Bronchial smooth muscle cell (primary cell): ENCODE measurements at places on chromosomes 2 and 18. TPM values are rescaled to one million over a fixed set of nuclear protein-coding genes. Genes with fewer than 3 reads are reported as not detected.

PLA2R1 gene
- 13.6 and 18.1 TPM in 2 replicates for total RNA-seq

IL18R1 gene
- 1.0 and 1.3 TPM in 2 replicates for total RNA-seq

CYP27A1 gene
- total RNA-seq: 26.2 and 36.0 TPM in 2 replicates

ITPRIPL1 gene
- total RNA-seq: 2.7 and 3.7 TPM in 2 replicates

PJVK gene
- 3.3 and 3.4 TPM in 2 replicates for total RNA-seq

EVA1A gene
- 5.8 and 19.2 TPM in 2 replicates for total RNA-seq

HMSD gene
- not detected in 2 replicates for total RNA-seq

KCNF1 gene
- under 0.01 TPM in 1 of 2 replicates, not detected in the other for total RNA-seq

CRYBA2 gene
- total RNA-seq: not detected in 2 replicates

NAT8 gene
- total RNA-seq: not detected in 2 replicates

MREG gene
- 1.5 and 1.6 TPM in 2 replicates for total RNA-seq

TNFAIP6 gene
- total RNA-seq: 37.2 and 86.0 TPM in 2 replicates

AMER3 gene
- total RNA-seq: under 0.01 TPM in 1 of 2 replicates, not detected in the other

ATOH8 gene
- 24.6 and 29.5 TPM in 2 replicates for total RNA-seq

DLX1 gene
- total RNA-seq: 1.4 TPM in 2 replicates

MAPK4 gene
- under 0.01 TPM in 1 of 2 replicates, not detected in the other for total RNA-seq

CXCR1 gene
- not detected in 2 replicates for total RNA-seq

TXNDC9 gene
- total RNA-seq: 16.1 and 35.3 TPM in 2 replicates
